Sciatic nerve (tissue), 2 donors: ENCODE measurements at places on chromosomes 12 and 14.

GRCh38 chr14:52235434-52235833, 32.1 kb upstream of the PTGDR start:
- DNase-seq = no peak

GRCh38 chr12:102806110-102806509, 110.9 kb downstream of the PAH start:
- no peak for DNase-seq

DNA sequence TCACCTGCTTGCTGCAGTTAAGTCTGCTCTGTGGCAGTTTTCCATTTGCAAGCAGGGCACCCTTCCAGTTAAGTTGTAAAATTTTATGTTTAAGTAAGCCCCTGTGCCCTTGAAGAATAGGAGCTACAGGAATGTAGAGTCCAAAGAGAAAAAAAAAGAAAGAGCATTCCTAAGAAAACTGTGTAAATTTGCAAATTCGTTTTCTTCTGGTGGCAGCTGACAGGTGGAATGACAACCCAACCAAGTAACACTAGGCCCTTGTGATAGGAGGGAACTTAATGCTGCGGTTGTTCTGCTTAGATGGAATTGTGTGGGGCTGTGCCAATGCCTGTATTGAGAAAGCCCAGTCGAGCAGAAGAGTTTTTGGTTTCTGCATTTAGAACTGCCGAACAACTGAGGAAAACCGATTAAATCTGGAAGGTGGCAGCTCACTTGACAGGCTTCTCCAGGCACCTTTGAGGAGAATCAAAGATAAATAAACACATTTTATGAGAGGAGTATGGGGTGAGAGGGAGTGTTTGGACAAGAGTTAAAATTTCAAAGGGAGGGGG, 280.0 kb downstream of the RAD51B start:
- no peak for DNase-seq

- no peak for DNase-seq
Measured at GRCh38 chr12:4044101-4044500, 170.9 kb upstream of the PARP11 start.

- no peak for DNase-seq
Measured at GRCh38 chr14:22428700-22429291, 160.2 kb downstream of the DAD1 start.
